ENCODE measurements at places on chromosomes 1 and 21.

DNA sequence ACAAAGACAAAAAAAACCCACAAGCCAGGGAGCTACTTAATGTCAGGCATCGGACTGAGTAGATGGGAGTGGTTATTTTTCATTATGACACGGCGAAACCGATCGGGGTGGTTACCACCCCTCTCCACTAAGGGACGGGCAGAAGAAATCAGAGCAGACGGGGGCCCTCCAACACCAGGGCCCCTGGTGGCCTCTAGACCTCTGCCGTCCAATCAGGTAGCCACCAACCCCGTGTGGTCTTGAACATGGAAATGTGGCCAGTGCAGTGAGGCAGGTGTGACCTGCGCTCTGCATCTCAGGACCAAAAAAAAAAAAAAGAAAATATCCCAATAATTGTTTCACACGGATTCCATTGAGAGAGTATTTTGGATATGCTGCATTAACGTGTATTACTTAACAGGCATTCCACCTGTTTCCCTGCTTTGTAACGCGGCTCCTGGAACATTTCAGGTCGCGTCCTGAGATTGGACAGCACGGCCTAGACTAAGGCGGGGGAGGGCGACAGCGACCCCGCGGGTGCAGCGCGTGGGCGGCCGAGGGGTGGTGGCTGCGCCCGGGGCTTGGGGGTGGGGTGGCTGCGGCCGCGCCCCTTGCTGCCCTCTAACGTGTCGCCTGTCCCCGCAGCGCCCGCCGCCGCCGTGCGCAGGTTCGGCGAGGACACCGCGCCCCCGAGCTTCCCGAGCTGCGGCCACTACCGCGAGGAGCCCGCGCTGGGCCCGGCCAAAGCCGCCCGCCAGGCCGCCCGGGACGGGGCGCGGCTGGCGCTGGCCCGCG is 48.3 kb downstream of the SIM2 start:
- DNase-seq, result no peak

DNA sequence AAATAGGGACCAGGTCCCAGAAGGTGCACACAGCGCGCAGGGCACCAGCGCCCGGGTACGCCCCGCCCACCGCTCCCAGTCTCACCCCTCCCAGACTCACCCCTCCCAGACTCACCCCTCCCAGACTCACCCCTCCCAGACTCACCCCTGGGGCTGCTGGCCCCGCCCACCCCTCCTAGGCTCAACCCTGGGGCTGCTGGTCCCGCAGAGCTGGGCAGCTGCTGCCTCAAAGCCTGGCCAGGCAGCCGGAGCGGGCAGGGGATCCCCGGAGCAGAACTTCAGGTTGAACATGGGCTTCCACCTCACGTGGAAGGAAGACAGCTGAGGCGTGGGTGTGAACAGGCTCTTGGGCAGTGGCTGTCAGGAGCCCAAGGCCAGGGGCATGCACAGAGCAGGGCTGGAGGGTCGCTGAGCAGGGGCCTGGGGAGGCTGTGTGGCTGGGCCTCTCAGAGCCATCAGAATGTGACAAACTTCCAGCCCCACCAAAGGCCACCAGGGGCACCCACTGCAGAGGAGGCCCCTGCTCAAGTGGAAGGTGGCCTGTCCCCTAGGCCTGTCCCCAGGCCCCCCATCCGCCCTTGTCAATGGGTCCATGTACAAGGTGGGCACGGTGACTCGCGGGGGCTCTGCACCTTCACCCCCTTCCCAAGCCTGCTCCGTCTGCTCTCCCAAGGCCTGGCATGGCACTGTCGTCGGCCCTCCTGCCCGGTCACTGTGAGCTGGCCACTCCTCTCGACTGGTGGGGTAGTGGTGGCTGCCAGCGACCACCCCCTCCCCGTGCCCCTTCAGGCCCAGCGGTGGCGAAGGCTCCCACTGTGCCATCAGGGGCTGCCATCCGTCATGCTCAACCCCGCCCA is 20.4 kb upstream of the SUMO3 start:
- no peak for DNase-seq

GRCh38 chr1:213985209-213986019 is 2.4 kb upstream of the PROX1 start:
- no peak for DNase-seq

GRCh38 chr1:54580856-54581550 is 33.0 kb downstream of the ACOT11 start:
- DNase-seq, result no peak

DNA sequence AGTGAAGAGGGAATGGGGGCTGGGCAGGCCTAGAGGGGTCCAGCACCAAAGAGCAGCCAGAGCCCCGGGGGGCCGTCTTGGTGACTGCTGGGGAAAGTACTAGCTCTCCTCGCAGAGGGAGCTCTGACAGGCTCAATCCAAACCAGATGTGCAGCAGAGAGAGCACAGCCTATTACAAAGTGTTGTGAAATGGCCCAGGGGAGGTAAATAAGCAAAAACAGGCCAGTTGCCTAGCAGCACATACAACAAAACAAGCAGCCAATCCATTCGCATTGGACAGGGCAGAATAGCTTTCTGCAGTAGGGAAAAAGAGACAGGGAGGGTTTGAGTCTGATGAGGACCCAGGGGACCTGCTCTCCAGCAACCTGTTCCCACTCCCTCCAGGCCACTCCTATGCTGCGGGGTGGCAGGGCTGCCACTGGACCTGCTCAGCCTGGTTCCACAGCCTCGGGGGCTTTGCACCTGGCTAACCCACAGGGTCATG is 239.6 kb upstream of the FGGY start:
- DNase-seq, result peak; percentile 41

DNA sequence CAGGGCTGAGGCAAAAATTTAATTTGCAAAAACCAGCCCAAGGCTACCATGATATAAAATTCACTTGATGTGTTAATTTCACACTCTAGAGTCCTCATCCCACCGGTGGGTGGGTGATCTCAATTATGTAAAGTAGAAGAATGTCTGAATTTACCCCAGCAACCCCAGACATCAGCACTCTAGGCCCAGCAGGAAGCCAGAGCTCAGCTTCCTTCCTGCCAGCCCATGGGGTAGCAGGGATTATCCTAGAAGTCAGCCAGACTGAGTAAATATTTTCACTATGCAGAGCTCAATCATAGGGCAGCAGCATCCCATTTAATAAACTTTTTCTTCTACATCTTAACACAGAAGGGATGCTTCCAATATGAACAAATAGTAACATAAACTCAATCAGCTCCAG is 71.0 kb downstream of the SIPA1L2 start:
- no peak for DNase-seq

- no peak for DNase-seq
Observed at GRCh38 chr21:40556442-40556968, 290.5 kb downstream of the DSCAM start.

- DNase-seq, result no peak
Observed at GRCh38 chr1:201004732-201005131, 18.8 kb downstream of the KIF21B start.

DNA sequence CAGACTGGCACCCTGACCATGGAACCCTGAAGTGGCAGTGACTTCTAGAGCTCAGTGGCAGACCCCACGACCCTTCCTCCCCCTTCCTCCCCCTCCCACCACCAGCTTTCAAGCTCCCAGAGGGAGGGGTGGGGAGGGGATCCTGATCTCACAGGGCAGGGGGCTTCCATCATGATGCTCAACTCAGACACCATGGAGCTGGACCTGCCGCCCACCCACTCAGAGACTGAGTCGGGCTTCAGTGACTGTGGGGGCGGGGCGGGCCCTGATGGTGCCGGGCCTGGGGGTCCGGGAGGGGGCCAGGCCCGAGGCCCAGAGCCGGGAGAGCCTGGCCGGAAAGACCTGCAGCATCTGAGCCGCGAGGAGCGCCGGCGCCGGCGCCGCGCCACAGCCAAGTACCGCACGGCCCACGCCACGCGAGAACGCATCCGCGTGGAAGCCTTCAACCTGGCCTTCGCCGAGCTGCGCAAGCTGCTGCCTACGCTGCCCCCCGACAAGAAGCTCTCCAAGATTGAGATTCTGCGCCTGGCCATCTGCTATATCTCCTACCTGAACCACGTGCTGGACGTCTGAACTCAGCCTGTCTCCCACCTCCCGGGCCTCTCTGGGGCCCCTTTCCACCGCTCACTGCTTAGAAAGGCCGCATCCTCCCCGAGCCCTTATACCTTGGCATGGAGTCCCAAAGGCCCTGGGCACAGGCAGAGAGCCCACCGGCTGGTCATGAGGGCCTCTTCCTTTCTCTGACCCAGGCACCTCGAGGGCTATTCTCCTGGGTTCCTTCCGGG is 3.9 kb downstream of the NHLH1 start:
- DNase-seq, result no peak

- no peak for DNase-seq
Observed at GRCh38 chr1:82401116-82401515, 600.4 kb downstream of the ADGRL2 start.

DNA sequence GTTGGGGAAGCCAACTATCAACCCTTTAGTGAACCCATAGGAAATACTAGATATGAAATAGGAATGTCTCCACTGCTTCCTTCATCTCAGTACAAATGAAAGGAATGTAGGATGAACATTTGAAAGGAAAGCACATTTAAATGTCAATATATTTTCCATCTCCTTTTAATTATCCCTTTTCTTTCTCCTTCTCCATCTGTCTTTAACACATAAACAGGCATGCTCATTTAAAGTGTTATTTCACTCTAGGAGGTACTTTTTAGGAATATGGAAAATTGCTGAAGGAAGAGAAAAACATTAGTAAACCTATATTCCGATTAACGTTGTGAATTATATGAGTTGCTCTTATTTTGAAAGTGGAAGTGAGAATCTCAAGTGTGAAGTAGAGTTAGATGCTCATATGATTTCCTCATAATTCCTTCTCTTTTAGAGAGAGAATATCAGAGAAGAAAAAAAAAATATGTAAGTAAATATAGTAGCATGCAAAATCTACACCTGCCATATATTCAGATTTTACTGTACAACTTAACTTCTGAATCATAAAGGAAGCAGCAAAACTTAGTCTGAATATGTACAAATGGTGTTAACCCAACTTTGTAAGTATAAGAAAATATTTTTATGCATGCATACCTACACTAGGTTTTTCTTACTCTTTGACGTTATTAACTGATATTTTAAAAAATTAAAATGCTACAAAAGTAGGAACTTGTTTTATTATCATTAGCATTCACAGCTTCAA is 406.9 kb upstream of the B3GALT2 start:
- DNase-seq, result no peak

DNA sequence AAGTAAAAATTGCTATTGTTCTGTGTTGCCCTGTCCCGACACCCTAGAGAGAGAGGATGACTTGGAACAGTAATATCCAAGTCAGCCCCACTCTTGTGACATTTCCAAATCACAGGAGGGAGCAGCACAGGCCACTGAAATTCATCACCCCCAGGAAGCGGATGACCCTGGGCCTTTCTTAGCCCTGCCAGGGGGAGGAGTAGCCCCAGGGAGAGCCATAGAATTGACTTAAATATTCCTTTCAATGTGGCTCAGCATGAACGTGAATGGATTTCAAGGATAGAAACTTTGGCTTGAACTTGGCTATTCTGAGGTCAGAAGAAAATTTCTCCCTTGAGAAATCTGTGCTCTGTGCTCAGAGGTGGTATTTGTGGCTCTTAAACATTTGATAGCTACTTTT is 80.6 kb downstream of the CENPF start:
- no peak for DNase-seq

GRCh38 chr1:34863501-34863900 is 4.0 kb upstream of the SMIM12 start:
- DNase-seq, result no peak

DNA sequence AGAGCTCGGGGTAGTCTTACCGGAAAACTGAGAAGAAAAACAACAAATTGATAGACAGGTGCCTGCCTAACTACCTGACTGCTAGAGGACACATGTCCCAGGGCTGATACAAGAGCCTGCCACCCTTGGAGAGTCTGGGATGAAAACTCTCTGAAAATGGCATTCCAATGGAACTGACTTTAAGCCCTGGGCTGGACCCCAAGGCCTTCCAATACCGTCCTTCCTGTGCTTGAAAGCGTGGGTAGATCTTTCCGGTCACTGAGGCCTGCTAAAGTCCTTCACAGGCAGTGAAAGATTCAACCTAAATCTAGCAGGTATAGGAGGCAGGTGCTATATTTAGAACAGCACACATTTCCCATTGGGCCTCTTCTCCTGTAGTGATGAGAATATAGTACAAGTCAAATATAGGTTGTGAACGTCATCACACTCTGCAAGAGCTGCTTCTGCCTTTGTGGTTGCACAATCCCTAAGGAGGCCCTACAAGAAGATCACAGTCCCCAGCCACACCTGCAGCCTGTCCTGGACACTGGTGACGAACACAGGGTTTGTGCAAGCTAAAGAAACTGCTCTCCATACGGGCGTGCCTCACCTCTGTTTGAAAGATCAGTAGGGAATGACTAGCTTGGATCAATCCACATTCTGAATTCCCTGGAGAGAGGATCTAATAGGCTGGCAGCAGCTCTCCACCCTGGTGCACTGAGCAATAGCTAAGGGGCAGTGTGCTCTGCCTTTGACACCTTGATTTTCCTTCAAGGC is 876 bp upstream of the CHML start:
- DNase-seq, result peak; percentile 49

- no peak for DNase-seq
Observed at GRCh38 chr21:33801424-33802405, 113.9 kb downstream of the ATP5PO start.

GRCh38 chr1:244022311-244022710 is 28.8 kb upstream of the ZBTB18 start:
- no peak for DNase-seq
